ENCODE measurements at places on chromosomes 7 and 10.
A peak's percentile ranks its signal among the peaks of the same experiment; 100 is the strongest.

DNA sequence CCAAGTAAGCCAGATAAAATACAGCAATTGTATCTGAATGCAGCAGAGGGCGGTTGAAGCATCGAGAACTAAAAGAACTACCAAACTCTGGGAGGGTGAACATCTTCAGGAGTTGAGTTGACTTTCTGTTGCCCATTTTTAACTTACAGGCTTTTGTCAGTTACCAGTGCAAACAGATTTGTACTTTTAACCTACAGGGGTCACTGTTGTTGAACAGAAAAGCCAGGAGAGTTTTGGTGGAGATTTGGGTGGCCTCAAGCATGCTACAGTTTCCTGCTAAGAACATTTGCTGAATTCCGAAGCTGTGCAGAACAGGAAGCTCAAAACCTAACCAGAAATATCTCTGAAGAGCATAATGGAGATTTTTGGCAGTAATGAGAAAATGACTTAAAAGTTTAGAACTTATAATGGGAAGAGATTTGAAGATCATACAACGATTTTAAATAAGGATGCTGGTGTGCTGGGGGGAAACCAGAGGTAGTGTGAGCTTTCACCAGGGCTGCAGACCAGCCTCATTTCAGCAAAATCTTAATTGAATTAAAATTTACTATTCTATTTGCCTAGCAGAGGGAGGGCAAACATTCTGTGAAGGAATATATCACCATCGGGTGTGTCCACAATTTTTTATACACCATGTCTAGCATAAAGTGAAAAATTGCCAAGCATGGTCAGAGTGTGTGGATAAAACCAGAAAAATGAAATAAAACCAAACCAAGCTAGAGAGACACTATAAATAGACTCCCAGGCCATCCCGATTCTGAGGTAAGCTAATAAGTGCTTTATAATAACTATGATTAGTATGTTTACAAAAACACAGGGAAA, 208.6 kb upstream of the CCDC6 start:
- DNase-seq = no peak

DNA sequence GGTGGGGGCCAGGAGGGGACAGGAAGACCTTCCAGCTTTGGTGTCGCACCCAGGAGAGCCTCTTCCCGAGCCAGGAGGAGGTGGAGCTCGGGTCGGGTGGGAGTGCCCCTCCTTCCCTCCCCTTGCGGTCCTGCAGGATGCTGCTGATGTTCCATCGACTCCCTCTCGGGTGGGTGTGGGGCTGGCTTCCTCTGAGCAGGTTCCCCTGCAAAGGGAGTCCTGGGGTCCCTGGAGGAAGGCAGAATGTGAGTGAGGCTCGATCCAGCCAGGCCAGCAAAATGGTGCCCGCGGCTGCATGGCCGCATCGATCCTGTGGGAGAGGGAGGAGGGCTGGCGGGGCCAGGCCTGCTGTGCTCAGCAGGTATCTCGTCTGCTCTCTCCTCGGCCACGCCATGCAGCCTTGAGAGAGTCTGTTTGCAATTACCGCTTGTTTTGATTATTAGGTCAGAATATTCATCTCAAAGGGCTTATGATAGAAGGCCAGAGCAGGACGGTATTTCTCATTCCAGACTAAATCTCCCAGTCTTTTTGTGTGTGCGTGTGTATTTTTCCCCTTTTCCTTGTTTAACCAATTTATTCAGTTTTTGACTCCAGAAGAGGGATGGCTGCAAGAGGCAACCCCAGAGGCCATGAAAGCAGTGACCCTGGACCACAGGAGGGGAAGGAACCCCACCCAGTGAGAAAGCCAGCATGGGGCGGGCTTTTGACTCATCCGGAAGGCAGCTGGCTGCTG, 137.3 kb upstream of the ZMIZ1 start:
- DNase-seq = no peak

- DNase-seq = no peak
These were observed 3.3 kb downstream of the WIPF3 start for GRCh38 chr7:29809533-29810155.

- no peak for DNase-seq
These were observed 130.8 kb downstream of the VIPR2 start for GRCh38 chr7:159013825-159014289.

DNA sequence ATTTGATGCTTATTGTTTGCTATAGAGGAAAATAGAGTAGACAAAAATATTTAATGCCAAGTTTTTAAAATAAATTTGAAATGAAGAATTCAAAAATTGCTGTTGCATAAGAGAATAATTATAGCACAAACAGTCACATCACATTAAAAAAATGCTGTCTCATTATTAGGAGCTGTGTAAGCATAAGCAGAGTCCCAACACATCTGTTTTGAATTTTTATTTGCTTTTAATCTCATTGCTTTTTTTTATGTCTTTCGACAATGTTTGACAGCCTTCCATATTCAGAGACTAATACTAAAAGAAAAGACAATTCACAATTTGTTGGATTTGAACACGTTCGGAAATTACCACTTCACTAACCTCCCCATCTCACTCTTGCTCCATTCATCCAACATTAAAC, 143.5 kb downstream of the TFPI2 start:
- no peak for DNase-seq

DNA sequence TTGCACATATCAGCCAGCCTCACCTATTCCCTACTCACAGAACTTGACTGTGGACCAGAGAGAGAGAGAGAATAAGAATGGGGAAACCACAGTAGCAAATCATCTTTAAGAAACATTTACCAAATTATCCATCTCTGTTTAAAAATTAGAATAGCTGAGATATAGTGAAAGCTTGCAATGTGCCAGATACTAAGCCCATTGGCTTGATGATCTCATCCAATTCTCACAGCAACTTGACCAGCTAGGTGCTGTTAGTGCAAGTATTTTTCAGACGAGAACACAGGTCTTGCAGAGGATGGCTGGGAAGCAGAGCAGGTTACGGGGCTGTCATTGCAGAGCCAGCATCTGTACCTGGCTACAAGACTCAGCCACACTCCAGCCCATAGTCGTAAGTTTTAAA, 50.9 kb downstream of the KLF6 start:
- DNase-seq = no peak

- DNase-seq = no peak
These were observed 80.7 kb downstream of the INHBA start for GRCh38 chr7:41621953-41622831.

DNA sequence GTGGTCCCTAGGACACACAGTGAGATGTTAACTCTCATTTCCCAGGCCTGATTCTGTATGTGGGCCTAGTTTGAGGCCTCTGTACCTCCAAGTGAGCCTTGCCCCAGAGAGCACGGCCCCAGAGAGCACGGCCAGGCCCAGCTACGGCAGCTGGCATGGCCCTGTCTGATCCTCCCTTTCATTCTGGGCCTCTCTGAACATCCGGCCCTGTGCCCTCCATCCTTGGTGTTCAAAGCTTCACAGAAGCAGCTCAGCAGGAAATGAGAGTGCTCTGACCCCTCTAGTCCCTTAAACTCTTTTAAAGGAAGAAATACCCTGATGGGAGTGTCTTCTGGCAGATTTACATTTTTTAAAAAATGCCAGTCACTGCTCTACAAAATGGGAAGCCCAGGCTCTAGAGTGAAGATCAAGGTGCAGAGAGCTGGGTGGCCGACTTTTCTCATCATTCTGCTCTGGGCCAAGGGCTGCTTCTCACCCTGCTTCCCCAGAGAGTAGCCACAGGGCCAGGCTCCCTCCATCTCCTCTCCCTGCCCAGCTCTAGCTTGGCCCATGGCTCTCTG, 171.9 kb downstream of the RPS24 start:
- no peak for DNase-seq

DNA sequence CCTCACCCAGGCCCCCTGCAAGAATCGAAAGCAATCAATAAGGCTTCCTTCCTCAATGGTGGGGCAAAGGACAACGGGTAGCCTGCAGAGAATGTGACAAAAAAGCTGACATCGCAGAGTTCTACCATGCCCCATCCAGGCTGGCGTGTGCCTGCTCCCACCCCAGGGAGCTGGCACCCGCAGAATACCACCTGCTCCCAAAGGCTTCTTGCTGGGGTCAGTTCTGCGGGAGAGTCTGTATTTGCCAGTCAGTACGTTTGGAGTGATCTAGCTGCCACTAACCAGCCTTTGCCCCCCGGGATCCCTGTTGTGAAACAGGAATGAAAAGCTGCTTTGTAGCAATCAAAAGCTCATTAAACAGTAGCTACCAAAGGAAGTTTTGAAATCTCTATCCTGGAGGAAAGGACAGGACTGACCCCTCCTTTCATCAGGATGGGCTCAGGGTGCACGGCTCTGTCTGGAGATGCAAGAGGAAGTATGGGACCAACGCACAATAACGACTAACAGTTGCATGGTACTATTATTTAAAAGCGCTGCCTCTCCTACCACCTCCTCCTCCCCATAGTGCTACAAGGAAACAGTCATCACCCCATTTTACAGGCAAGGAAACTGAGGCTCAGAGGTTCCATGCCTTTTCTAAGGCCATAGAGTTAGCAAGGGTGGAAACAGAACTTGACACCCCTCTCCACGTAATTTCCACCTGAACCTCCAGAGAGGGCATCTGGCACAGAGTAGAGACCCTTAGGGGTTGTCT, 67.0 kb downstream of the FGFR2 start:
- no peak for DNase-seq

- DNase-seq = no peak
These were observed 915.4 kb upstream of the AUTS2 start for GRCh38 chr7:68682910-68683309.

- DNase-seq = no peak
These were observed 389.6 kb upstream of the PODXL start for GRCh38 chr7:131945957-131946544.

- DNase-seq = no peak
These were observed 9.0 kb upstream of the SLC13A1 start for GRCh38 chr7:123208793-123209192.

- no peak for DNase-seq
These were observed 57.6 kb downstream of the ADCYAP1R1 start for GRCh38 chr7:31109751-31110150.

DNA sequence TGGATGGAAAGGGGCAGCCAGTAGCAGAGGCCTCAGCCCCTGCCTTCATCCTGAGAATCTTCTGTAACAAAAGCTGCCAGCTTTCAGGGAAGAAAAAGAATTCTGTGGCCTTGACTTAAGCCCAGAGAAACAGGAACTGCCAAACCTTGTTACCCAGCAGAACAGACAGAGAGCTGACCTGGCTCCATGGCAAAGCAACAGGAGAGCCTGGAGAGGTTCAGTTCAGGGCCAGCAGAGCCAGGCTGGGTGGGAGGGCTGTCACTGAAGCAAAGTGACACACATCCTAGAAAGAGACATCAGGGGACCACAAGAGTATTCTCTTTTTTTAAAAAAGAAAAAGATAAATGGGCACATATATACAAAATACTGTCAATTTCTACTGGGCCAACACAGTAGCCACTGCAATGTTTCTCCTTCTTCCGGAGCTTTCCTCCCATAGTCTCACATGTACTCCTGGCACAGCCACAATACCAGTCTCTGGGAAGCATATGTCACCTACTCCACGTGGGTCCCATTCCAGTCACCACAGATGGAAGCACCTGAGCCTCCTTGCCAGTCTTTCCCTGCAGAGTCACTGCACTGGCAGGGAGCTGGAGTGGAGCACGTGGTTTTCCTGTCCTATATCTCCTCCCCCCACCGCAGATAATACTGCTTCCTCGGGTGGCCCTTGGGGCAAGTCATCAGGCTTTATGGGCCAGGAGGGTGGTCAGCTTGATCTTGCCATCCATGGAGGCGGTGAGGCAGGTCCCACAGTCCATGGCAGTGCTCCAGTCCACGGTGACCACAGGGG, 15.2 kb upstream of the CYREN start:
- DNase-seq = no peak

GRCh38 chr7:45882465-45882810, 5.8 kb upstream of the IGFBP1 start:
- DNase-seq = no peak

GRCh38 chr10:101781984-101782810, 1.0 kb downstream of the NPM3 start:
- DNase-seq = no peak

DNA sequence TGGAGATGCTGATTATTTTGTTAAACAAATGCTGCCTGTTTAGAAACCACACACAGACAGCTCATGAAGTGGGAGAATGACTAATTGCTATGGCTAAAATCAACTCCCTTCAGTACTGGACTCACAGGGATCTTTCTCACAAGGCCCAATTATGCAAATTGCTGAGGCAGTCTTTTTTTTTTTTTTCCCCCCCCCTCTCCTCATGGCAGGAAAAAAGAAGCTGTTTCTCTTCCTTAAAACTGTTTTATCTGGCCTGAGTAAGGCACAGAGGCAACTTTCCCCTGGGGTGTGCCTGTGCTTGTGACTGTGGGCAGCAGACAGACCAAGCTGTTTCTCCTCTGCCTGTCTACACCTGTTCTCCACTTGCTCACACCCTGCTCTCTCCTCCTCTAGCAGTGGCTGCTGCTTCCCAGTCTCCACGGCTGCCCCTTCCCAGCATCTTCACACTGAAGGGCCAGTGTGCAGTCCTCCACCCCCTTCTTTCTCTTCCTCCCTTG, 65.4 kb upstream of the STEAP1B start:
- DNase-seq = no peak

GRCh38 chr10:31209478-31209877, 109.5 kb upstream of the ZEB1 start:
- no peak for DNase-seq

DNA sequence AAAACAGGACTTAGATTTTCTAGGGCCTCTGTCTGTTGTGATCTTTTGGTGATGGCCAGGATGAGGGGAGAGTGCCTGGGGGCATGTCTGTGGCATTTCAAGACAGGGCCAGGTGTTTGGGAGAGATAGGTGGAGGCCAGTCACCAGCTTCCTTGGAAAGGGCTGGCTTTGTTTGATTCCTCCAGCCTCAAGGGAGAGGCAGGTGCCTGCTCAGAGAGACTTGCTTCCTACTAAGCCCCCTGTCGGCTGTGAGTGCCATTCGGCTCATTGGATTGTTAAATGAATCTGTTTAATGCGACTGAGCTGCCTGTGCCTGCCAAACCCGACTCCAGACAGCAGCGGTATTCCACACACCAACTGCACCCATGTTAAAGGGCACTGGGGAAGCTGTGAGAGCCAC, 304.1 kb upstream of the COBL start:
- no peak for DNase-seq

GRCh38 chr7:39349452-39350123, 216.6 kb upstream of the YAE1 start:
- no peak for DNase-seq

DNA sequence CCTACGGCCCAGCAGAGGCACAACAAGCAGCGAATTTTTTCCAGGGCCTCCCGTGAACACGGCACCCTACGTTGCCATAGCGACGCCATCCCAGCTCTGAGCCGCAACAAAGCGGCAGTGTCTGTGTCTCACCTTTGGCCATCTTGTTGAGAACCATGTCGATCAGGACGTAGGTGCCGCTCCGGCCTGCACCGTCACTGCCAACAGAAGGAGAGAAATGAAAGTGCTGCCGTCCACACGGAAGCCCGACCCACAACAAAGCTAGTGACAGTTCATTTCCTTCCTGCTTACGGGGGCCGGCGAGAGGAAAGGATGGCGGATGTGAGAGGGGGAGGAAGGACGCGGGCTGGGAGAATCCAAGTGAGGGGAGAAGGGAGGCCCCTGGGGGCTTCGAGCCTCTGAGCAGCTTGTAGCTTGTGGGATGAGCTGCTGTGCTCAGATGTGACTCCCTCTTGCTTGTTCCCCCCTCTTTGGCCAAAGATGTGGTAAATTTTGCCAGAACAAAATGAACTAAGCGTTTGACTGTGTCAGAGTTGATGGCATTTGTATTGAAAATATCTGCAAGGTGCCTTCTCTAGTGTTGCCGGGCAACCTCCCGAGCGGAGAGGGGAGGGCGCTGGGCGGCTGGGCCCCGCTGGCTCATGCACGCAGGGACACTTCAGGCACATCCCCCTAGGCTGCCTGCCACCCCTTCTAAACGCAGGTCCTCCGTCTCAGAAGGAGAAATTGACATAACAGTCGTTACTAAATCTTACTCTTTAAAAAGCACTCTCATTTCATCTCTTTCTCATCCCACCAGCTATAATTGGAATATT, 232.2 kb downstream of the DNAJB6 start:
- peak; percentile 6 for DNase-seq

Data from activated CD8-positive, alpha-beta memory T cell treated with anti-CD3 and anti-CD28 coated beads for 4 hours (primary cell).